ENCODE measurements at places on chromosomes 2 and 18.
A peak's percentile ranks its signal among the peaks of the same experiment; 100 is the strongest.

DNA sequence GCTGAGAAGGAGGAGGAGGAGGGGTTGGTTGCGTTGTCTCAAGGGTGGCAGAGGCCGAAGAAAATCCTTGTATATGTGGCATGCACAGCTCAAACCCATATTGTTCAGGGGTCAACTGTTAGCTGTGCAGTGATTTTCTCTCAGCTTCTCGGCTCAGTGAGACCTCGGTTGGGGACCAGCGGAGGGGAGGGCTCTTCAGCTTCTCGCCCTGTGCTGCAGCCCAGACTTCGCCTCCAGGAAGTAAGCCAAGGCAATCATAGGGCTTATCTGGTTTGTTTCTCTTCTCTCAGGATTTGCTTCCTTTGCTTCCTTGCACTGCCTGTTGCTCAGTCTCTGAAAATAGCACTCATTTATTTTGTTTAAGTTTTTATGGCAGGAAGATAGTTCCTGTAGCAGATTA, 85.5 kb downstream of the SOWAHC start:
- no peak for DNase-seq

GRCh38 chr2:240499309-240500301, 58.2 kb downstream of the ANKMY1 start:
- DNase-seq, result no peak

DNA sequence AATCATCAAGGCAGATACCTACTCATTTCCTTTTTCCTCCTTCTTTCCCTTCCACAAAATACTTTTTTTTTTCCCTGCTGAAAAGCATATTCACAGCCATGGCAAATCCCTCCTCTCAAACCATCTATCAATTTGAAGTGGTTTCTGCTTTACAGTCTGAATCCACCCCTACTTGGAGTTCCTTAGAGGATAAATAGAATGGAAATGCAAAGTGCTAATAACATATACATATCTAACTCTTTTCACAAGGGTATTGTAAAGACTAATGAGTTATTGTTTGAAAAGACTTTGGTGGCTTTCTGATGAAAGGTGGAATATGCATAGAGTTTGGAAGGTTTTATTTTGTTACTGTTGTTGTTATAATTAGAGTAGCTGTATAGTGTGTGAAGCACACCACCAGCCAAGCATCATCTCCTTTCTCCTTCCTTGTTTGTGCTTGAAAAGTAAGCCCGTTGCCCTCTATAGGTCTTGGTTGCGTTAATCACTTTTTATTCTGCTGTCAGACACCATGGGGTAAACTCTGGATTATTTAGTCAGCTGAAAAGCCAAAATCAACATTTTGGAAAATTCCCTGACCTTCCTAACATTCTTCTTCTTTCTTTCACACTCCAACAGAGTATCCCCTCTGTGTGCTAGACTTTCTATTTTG, 2126.9 kb upstream of the CELF4 start:
- no peak for DNase-seq

DNA sequence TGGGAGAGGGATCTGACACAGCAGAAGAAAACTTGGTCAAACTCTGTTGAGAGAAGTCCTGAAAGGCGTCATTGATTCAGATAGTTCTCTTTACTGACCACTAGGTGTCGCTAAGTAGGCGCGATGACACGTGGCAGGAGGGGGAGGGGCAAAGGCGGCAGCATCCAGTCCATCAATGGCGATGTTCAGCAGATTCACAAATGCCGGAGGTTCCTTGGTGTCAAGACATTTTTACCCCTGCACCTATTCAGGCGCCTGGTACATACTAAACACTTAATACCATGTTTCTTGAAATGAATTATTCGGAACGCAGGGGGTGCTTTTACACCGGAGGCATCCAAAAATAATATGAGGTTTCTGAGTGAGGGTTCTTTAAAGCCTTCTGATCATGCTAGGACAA, 3.0 kb upstream of the PLEK start:
- DNase-seq, result peak; percentile 57

GRCh38 chr2:120934574-120935338, 199.1 kb downstream of the GLI2 start:
- DNase-seq, result no peak

Measured in T-cell (primary cell).